ENCODE measurements at places on chromosomes 16 and 17.

- no peak for DNase-seq
Observed at GRCh38 chr17:36894925-36895324, 42.4 kb upstream of the LHX1 start.

- DNase-seq = no peak
Observed at GRCh38 chr16:78623796-78624195, 524.3 kb downstream of the WWOX start.

DNA sequence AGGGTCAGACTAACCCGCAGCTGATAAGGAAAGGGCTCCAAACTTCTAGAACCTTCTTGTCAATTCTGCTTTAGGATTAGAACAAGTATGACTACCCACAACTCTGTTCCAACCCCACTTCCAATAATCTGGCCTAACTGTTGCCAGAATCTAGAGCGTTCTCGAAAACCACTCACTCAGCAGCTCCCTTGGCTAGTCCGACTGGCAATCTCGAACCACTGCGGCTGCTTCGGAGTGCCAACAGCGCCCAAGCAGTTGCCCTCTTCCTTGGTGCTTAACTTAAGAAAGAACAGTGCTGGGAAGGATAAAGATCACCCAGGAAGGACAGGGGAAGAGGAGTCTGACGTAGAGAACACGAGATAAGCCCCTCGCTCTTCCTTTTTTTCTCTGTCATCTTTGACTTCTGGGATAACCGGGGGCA, 818 bp downstream of the DNAJC7 start:
- DNase-seq = no peak

DNA sequence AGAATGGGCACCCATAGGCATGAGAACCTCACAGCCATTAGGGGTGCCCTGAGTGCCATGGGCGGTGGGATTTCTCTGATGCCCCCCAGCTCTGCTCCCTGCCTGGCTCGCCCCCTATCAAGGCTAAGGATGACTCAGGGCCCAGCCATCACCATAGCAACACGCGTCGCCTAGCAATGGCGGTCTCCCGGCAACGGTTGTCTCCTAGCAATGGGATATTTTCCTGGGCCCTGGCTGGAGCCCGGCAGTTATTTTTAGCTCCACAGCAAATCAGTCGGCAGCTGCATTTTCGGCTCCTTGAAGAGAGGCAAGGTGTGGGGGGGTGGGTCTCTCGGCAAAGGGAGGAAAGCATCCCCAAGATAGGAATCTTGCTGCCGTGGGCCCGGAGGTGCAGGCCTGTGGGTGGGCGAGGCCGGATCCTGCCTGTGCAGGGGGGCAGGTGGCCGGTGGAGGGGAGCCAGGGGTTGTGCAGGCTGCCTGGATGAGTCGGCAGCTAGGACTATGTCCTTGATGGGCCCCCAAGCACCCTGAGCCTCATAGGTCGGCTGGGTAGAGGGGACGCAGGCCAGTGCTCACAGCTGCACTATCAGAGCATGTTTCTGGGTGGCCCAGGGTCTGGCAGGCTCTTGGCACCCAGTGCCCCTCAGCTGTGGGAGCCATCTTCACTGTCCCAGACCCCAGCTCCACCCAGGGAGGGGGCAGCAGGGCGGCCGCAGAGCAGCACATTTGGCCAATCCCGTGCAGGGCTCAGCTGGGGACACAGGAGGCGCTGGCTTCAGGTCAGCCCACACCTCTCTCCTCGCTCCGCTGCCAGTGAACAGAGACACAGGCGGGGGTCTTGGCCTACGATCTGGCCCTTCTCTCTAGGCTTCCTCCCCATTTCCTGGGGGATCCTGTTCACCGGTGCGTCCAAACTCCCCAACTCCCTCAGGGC, 4.2 kb upstream of the FBXL16 start:
- DNase-seq = no peak

- no peak for DNase-seq
Observed at GRCh38 chr17:4206962-4207361, 56.8 kb downstream of the ANKFY1 start.

DNA sequence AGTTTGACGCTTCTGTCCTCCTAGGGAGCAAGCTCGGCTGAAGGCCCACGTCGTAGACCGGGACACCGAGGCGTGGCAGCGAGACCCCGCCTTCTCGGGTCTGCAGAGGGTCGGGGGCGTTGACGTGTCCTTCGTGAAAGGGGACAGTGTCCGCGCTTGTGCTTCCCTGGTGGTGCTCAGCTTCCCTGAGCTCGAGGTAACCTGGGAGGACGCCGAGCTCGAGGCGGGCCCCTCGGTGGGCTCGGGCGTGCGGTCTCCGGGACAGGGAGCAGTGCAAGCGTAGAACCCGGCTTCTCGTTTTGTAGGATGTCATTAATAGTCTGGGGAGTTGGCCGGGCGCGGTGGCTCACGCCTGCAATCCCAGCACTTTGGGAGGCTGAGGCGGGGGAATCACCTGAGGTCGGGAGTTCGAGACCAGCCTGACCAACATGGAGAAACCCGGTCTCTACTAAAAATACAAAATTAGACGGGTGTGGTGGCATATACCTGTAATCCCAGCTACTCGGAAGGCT, 715 bp downstream of the ENDOV start:
- DNase-seq = no peak

GRCh38 chr17:12768255-12768654, 21.0 kb upstream of the ARHGAP44 start:
- no peak for DNase-seq
